ENCODE measurements at places on chromosomes 16 and 17.

DNA sequence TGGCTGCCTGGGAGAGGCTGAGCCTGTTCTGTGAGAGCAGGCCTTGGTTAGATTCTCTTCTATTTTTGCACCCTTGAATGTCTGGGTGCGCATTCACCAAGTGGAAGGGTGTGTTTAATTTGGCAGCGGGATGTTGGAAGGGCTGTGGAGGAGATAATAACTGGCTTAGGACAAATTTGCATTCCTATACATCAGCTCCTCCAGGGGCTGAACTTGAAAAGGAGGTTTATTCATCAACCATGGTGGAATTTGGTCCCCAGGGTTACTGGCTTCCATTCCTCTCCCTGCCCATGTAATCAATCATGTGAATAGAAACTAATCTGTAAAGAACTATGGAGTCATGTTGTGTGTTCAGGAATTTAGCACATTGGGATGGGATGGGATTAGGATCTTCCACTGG lies 100.2 kb upstream of the FOXF1 start:
- DNase-seq = no peak

- no peak for DNase-seq
Measured at GRCh38 chr16:51072591-51072990, 78.5 kb downstream of the SALL1 start.

DNA sequence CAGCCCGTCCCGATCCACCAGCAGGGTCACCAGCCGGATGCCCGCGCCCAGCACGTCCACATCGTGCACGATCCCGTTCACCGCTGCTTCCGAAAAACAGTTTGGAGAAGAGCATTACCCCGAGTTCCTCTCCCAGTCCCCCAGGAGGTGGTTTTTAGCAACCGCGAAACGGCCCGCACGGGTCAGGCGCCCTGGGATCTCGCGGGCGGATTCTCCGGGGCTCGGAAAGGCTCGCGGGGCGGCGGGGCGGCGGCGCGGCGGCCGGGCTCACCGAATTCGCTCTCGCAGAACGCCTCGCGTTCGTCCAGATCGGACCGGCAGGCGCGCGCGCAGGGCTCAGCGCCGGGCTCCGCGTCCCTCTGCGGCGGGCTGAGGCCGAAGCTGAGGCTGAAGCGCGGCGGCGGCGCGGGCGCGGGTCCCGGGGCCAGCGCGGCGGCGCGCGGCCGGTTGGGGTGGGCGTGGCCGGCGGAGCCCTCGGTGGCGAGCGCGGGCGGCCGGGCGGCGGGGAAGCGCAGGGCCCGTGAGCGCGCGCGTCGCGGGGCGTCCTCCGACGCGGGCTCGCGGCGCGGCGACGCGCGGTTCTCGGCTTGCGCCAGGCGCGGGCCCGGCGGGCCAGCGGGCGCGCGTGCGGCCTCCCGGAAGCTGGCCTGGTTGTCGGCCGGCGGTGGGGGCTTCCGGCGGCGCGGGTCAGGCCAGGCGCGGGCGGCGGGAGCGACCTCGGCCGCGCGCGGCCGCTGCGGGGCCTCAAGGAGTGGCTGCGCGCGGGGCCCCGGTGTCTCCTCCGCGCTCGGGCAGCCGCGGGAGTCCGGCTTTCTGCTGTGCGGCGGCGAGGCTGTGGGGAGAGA lies 2.9 kb downstream of the C17orf58 start:
- DNase-seq = peak; percentile 80

DNA sequence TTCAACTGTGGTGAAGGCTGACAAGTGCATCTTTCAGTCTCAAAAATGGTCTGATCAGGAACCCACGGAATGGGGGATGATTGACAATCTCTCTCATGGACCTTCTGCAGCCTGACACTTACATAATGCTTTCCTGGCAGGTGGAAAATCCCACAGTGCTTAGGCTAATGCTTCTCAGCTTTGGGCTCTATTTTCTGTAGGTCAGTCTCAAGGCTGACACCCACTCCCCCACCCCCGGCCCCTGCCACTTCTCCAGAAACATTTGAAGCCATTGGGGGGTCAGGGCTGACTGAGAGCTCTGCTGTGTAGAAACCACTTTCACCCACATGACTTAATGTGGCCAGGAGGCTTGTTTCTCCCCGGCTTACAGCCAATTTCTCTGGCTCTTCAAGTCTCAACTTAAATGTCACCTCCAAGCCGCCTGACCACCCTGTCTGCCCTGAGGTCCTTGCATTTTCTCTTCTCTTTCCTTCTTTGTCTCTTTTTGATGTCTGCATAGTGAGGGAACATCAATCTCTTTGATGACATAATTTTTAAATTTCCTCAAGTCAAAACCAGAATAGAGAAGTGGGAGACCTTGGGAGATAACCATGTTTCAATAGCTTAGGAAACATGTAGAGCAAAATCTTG lies 16.7 kb upstream of the IRF8 start:
- DNase-seq = no peak

DNA sequence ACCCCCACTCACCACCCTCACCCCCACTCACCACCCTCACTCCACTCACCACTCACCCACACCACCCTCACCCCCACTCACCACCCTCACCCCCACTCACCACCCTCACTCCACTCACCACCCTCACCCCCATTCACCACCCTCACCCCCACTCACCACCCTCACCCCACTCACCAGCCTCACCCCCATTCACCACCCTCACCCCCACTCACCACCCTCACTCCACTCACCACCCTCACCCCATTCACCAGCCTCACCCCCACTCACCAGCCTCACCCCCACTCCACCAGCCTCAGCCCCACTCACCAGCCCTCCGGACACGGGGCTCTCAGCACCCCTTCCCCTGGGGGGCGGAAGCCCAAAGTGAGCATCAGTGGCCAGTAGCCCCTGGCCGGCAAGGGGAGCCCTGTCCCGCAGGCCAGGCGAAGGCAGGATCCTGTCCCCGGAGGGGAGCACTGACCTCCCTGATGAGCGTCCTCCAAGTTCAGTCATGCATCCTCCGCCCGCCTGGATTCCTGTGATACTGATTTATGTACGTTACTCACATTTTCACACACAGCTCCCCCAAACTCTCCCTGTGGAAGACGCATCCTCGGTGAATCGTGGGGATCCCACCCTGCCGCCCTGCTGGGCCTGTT lies 18.0 kb upstream of the C1QTNF8 start:
- DNase-seq = no peak

DNA sequence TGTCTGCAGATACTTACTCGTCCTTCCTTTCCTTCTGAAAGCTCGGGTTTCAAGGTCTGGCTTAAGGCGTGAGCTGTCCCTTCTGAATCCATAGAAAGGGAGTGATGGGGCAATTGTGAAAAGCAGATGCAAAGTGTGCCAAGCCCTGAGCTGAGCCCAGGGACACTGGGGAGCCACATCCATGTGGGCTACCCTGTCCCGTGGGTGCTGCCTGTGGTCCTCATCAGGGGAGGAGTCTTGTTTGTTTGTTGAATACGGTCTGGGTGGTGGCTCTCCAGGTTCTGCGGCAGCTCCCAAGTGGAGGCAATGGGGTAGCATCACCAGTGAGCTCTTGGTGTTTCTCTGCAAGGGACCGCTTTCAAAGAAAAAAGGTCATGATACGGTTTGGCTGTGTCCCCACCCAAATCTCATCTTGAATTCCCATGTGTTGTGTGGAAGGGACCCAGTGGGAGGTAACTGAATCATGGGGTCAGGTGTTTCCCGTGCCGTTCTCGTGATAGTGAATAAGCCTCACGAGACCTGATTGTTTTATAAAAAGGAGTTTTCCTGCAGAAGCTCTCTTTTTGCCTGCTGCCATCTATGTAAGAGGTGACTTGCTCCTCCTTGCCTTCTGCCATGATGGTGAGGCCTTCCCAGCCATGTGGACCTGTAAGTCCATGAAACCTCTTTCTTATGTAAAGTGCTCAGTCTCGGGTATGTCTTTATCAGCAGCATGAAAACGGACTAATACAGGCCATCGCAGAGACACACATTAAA lies 1.0 kb upstream of the ALG1 start:
- no peak for DNase-seq

GRCh38 chr17:58383892-58384462 lies 32.0 kb upstream of the SUPT4H1 start:
- no peak for DNase-seq

- DNase-seq = no peak
Measured at GRCh38 chr16:51225878-51226277, 74.8 kb upstream of the SALL1 start.

GRCh38 chr16:56987692-56988091 lies 1.7 kb upstream of the NLRC5 start:
- DNase-seq = no peak

GRCh38 chr17:76481071-76481655 lies 13.8 kb downstream of the AANAT start:
- DNase-seq = no peak

DNA sequence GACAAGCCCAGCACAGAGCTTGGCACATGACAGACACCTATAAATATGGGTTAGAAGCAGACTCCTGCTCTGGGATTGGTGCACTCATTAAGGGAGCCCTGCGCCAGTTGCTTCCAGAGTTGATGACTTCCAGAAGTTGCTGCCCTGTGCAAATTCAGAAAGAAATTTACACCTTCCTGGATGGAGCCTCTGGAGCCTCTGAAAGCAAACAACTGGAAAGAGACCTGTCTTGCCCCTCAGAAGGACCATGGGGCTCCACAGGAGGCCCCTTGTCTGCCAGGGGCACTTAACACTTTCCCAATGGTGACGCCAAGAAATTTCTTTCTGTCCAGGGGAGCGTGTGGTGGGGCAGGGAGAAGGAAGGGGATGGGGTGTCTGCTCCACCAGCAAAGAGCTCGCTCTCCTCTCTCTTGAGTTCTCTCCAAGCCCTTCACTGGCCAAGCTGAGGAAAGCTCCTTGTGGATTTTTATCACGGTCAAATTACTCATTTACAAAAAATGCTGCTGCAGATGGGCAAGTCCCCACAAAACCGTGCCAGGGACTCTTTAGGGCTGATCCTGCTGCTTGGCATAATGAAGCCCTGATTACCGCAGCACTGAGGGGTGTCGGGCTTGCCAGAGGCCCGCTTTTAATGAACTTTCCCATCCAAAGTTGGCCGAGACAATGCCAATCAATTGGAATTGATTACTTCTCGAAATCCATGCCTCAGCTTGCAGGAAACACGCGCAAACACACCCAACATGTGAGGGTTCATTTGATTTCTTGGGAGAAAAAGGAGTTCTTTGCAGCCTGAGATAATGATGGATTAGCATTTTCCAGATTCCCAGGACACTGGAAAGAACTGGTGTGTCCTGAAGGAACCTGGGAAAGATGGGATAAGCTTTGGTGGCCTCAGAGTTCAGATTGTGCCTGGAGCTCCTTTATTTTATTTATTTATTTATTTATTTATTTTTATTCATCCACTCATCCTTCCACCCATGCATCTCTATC lies 583.6 kb upstream of the CDH5 start:
- no peak for DNase-seq

DNA sequence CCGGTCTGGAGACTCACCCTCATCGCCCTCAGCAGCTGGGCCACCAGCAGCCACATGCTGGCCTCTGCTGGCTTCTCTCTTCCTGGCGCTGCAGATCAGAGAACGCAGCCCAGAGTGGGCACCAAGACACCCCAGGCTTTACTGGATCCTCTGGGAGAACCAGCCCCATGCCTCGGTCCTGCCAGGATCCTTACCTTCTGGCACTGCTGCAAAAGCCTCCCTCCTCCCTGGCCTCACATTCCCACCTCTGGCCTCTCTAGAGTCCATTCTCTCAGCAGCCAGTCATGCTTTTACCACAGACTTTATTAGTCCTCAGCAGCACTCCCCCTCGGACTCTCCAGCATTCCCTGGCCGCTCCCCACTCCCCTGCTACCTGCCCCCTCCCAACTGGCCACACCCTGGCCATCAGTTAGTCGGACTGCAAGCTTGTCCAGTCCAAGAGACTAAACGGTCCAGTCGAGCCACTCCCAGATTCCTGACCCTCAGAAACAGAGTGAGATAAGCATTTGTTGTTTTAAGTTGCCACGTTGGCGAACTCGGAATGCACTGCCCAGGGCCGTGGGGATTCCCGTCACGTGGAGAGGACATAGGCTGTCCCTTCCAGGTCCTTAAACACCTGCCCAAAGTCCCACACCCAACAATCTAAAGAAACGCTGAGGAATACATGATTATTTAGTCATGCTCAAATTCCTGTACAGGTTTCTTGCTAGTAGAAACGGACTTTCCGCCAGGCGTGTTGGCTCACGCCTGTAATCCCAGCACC lies 5.9 kb upstream of the SPG7 start:
- no peak for DNase-seq

DNA sequence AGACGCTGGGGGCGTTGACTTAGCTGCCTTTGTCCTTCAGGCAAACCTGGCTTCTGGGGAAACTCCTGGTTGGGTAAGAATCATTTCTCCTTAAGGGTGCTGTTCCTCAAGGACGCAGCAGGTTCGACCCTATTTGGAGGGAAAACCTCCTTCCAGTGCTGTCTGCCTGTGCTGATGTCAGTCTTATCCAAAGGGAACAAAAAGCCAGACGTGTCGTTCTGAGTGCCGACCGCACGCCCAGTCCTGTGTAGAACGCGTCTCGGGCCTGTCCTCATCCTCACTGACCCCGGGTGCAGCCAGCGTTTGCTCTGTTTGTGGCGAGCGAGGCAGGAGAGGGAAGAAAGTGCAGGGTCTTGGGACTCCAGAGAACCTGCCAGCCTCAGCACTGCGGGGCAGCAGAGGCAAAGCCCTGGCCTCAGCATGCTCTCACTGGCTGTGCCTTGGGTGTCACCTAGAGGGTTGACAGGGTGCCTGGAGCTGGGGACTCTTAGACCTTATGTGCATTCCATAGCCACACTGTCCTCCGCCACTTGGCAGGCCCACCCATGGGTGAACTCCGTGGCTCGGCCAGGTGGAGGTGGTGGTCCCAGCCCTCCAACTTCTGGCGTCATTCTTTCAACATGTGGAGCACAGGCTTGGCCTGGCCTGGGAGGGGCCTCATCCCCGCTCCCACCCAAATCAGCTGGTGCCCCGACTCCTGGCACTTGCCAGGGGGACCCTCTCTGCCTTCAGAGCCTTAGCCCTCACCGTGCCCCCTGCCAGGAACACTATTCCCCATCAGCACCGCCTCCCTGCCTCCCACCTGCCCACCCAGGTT lies 6.0 kb downstream of the SNN start:
- DNase-seq = no peak

DNA sequence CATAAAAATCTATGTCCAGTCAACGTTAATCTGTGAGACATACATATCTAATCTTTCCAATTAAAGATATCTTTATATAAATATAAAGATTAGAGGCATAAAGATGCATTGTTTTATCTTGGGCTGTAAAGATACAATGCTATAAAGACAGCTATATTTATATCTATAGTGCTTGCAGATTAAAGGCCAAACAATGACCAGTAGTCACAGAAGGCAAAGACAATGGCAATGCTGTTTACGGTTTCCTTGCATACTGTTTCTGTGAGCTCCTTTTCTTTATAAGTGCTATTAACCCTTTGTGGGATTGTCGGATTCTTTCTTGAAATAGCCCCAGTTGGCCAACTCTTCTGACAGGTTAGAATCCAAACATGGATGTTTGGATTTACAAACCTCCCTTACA lies 85.5 kb upstream of the SALL1 start:
- no peak for DNase-seq

GRCh38 chr16:25260416-25260815 lies 2.8 kb upstream of the ZKSCAN2 start:
- DNase-seq = no peak

All from hematopoietic multipotent progenitor cell treated with erythropoietin and hydrocortisone succinate and interleukin-3 and kit ligand, for 17 days (in vitro differentiated cells).